ENCODE measurements at places on chromosomes 5 and 9.

- no peak for DNase-seq
These were observed 132.1 kb upstream of the MTAP start for GRCh38 chr9:21670374-21670773.

GRCh38 chr9:76988941-76989340 is 30.5 kb upstream of the FOXB2 start:
- no peak for DNase-seq

DNA sequence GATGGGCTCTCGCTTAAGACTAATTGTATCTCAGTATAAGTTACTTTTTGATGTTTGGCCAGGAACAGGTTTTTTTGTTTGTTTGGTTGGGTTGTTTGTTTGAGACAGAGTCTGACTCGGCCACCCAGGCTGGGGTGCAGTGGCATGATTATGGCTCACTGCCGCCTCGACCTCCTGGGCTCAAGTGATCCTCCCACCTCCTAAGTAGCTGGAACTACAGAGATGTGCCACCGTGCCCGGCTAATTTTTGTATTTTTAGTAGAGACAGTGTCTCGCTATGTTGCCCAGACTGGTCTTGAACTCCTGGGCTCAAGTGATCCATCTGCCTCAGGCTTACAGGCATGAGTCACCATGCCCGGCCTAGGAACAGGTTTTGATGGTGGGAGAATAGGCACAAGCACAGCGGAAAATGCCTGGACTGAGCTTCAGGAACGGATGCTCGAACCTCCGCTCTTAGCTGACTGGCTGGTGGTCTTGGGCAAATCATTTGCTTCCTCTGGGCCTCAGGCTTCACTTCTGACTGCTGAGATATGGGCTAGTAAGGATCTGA is 11.4 kb upstream of the SYNPO start:
- no peak for DNase-seq

GRCh38 chr5:11289208-11289607 is 528.2 kb upstream of the DAP start:
- DNase-seq: no peak

- DNase-seq: no peak
These were observed 446.8 kb downstream of the CCDC171 start for GRCh38 chr9:15999422-16000339.

DNA sequence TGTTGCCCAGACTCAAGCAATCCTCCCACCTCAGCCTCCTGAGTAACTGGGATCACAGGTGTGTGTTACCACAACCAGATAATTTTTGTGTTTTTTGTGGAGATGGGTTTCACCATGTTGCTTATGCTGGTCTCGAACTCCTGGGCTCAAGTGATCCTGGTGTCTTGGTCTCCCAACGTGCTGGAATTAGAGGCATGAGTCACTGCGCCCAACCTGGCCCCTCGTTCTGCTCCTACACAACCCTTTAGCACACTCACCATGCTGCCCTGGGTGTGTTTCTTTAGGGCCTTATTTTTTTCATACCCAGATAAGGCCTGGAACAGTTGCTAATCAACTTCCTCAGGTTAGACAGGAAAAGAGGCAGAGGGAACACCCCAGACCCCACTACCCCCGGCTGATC is 2.6 kb downstream of the PDZD2 start:
- DNase-seq: no peak

- DNase-seq: no peak
These were observed 1237.8 kb upstream of the ACO1 start for GRCh38 chr9:31146485-31147166.

DNA sequence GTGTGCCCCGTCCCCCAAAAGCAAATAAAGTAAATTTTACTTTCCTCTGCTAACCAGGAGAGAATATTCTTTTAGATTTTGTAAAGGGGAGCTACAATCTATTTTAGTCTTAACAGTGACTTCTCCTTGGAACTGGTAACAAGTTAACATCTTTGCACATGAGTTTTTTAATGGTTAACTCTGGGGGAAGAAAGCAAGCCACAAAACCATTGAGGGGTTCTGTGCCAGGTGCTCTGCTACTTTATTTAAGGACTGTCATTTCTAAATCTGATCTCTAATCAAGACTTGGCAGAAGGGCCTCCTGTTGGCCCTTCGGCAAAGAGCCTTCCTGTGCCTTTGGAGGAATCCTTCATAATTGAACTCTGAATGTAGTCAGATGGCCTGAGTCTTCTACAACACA is 153.4 kb downstream of the SLC12A2 start:
- no peak for DNase-seq

DNA sequence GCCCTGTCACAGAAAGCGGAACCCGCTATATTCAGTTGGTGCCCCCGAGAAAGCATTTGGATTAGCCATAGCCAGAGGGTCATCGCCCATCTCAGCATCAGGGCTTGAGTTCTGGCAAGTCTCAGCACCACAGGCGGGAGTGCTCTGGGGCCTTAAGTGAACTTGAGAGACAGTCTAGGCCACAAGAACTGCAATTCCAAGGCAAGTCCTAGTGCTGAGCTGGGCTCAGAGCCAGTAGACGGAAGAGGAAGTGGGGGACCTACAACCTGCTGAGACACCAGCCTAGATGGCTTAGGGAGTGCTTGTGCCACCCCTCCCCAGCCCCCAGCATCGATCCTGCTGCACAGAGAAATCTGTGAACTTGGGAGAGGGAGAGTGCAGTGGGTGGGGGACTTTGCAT is 594.9 kb downstream of the CCDC171 start:
- DNase-seq: no peak

GRCh38 chr5:73883646-73884045 is 257.6 kb downstream of the ARHGEF28 start:
- DNase-seq: no peak

- DNase-seq: no peak
These were observed 1.6 kb upstream of the SAR1B start for GRCh38 chr5:134634227-134634626.

GRCh38 chr5:180866985-180867384 is 5.9 kb upstream of the ZFP62 start:
- DNase-seq: no peak

DNA sequence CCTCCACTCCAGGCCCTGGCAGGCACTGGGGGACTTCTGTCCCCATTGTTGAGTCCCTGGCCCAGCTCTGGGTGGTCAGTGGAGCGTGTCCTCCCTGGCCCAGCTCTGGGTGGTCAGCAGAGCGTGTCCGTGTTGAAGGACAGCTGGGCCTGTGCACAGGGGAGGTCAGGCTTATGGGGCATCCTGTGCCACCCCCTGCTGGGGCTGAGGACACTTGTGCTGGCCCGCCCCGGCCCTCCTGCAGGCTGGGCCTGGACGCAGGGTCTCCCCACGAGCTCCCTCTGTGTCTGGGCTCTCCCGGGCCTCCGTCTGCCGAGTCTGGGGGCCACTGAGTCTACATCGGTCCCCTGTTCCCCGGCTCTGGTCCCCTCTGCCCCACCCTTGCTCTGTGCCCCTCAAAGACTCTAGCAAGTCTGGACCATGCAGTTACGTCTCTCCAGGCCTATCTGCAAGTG is 11.5 kb upstream of the CLIC3 start:
- DNase-seq: no peak

DNA sequence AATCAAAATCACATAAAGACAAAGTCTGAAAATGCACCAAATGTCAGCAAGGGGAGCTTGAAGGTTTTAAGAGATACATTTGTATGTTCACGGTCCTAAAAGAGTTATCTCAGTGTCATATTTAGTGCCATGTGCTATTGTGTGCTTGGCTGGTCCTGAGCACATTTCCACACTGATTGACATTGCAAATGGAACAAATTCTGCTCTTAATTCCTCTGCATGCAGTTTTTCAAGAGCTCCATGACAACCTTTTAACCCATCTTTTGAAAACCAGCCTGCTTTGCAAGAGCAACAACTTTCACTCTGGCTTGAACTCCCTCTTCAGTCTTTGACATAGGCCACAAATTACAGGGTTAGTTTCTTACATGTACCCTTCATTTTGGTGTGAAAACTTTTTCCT is 175.4 kb upstream of the ACTBL2 start:
- no peak for DNase-seq

DNA sequence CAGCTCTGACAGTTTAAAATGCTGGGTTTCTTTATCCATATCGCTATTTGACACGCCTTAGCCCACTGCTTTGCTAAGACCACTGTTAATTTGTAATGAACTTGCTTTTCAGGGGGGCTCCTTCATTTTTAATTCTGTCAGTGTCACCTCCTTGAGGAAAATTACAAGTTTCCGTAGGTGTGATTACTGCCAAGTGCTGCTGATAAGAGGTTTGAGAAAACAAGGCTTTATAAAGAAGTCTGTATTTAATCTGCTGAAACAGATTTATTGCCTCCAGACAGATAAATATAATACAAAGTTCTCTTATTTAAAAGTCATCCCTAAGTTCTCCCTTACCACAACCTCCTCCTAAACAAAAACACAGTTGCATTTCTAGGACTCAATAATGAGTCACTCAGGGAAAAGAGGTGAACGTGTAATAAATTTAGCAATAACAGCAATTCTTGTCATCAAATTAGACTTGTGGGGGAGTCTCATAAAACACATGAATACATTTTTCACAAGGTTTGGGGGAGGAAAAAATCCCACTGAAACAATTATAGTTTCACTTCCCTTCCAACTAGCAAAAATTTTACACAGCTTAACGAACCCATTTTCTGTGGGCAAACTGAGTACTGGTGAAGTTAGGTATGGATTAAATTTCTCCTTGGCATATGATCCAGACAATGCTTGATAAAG is 72.8 kb downstream of the MAPKAP1 start:
- no peak for DNase-seq

DNA sequence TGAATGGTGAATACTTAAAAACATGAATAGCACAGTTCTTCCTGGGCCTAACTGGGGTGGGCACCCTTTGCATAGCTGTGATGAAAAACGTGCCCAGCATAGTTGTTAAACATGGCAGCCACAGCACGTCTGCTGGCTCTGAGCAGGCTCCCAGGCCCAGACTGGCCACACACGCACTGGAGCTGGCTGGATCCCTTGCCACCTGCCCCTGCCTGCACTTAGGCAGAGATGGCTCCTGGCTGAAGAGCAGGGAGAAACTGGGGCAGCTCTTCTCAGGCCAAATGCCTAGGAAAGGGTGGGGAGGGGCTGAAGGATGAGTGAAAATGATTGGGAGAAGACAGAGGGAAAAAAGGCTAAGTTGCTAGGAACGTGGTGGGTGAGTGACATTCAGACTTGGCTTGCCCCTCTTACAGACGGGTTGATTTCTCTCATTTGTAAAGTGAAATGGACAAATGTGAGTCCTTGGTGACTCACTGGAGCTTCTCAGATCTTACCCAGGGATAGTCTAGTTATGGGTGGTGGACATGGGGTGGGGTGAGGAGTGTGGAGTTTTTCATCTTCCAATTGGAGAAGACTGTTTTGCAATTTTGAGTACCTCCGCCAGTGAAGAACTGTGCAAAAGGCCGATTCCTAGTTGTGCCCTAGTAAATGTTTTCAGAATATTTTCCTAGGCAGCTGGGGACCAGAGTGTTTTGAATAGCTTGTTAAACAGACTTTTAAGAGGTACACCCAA is 42.4 kb downstream of the TRIO start:
- DNase-seq: no peak

DNA sequence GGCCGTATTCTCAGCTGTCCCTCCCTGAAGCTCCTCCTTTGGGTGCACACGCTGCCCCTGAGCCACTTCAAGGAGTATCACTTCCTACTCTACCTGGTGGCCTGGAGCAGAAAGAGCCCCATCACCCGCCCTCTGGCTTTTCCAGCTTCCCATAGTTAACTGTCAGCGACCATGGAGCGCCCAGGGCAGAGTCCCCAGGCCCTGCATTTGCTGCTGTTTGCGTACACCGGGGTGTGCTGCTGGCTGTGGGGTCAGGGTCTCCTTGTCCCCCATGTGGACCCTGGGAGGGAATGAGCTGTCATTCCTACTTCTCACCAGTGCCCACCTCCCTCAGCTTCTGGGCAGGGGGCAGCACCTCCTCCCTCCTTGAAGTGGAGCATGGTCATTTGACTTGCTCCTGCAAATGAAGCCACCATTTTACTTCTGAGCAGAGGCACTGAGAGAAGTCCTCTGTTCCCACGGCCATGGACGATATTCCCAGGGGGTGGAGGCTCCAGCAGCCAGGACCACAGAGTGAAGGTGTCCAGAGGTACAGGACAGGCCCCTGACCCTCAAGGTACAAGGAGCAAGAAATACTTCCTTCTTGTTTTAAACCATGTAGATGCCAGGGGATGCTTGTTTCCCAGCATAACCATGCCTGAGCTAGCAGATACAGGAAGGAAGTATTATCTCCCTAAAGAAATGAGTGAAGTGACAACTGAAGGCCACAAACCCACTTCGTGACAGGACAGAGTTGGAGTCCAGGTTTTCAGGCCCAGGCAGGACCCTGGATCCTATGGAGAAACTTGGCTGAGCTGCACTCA is 40.6 kb upstream of the COL5A1 start:
- no peak for DNase-seq

DNA sequence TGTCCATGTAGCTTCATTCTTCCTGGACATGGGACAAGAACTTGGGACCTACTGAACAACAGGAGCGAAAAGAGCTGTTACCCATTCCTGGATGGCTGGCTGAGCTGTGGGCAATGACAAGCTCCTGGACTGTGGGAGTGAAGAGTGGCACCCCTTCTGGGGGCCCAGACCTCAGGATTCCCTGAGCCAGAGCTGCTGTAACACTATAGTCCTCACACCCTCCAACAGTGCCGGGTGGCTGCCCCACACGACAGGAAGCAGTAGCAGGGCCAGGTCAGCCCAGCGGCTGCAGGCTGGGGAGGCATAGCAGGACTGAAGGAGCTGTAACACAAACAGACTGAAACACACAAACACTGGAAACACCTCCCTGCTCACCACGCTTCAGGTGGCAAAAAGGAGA is 169.7 kb upstream of the IRX2 start:
- no peak for DNase-seq

GRCh38 chr5:77083088-77083487 is 4.0 kb downstream of the ZBED3 start:
- no peak for DNase-seq

DNA sequence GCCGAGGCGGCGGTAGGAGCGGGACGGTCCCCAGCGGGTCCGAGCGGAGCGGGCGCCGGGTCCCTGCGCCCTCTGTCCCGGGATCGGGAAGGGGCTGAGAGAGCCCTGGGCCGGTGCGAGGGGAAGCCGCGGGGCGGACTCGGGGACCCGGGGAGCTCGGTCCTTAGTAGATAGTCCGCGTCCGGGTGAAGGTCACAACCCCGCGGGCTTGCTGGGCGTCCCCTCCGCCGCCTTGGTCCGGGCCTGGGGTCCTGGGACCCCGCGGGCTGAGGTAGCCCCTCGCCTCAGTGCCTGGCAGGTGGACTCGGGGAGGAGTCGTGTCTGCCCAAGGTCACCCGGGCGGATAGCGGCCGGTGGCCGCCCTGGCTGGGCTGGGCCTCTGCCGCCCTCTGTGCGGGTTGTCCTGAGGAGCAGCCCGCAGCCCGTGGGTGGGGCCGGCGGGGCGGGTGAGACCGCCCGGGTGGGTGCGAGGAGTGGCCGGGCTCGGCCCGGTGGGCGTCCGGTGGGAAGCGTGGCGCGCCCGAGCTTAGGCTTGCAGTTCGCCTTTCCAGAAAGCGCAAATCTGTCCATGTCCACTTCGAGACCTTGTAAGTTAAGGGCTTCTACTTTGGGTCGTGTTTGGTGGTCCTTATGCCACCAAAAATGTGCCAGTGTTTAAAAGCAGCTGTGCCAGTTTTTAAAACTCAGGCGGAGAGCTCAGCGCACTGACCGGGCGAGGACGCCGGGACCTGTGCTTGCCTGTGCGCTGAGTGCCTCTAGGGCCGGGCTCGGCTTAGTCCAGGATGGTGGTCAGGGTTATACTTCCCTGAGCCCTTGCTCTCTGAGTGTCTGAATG is 554 bp downstream of the SDHA start:
- DNase-seq: peak; percentile 69

Data from neural progenitor cell (in vitro differentiated cells).